Hematopoietic multipotent progenitor cell (in vitro differentiated cells): ENCODE measurements at places on chromosomes 16 and 17. TPM values are rescaled to one million over a fixed set of nuclear protein-coding genes. Genes with fewer than 3 reads are reported as not detected.

DNA sequence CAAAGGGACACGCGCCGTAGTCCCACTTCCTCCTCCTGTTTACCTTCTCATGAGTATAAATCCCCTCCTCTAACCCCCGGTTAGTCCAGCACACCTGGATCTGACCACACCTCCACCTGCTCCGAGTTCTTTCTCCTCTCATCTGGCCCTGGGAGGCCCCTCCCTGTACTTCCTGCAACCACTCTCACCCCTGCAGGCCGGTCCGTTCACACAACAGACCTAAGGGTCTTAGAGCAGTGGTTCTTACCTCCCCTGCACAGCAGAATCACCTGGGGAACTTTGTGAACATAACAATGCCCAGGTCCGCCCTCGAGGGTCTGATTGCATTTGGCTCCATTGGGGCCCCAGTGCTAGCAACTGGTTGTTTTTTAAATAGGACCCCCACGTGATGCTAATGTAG is 24.8 kb downstream of the TMEM114 start:
- no peak for DNase-seq

The PHOSPHO1 gene
- total RNA-seq = under 0.01 TPM

GRCh38 chr16:65500007-65500406 is 378.1 kb upstream of the CDH11 start:
- DNase-seq = no peak

The TRPV3 gene
- total RNA-seq = under 0.01 TPM

DNA sequence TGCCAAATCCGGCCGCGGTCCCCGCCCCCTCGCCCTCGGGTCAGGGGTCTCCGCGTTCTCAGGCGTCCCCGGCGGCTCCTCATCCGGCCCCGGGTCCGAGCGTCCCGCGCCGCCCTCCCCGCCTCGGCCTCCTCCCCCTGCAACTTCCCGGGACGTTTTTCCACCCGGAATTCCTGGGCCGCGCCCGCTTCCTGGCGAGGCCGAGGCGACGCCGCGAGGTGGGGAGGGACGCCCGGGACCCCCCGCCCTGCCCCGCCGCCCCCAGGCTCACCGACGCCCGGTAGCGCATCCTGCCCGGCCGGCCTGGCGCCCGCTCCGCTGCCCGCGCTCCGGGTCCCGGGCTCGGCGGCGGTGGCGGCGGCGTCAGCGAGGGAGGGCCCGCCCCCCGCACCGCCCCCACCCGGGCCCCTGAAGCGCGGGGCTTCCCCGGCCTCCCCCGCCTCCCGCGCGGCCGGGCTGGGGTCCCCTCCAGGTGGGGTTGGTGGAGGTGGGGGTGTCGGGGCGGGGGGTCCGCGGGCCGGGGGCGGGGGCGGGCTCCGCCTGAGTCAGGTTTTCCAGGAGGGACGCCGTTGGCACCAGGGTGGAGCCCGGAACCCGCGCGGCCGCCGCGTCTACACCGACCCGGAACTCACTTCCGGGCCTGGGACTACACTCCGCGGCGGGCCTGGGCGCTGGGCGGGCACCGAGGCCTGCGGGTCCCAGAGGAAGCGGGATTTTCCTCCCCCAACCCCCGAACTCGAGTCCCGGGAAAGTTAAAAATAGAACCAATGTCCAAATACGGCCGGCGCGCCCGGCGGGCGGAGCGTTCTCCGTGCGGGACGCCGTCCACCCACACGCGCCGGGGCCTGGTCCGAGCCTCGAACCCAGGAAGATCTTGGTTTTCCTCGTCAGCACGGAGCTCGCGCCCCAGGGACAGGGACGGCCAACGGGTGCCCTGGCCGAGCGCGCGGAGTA is 6.8 kb downstream of the MYO1C start:
- no peak for DNase-seq

DNA sequence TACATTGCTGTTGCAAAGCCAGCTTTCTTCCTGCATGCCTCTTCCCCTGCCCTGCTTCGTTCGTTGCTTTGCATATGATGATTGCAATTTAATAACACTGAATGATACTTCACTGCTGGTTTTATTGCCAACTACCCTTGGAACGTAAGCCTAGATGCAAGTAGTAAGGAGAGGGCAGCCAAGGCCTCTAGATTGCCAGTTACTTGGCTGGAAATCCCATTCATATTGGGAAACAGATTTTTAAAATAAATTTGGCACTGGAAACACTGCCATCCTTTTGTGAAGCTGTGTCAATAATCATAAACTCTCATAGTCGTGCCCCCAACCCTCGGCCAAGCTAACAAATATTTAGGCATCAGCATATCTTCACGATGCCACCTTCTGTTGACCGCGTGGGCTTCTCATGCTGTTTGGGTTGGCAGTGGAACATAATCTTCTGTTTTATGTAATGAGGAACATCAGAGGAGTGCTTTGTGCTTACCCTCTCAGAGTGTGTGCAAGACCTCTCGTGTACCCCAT is 86.5 kb downstream of the MAP2K6 start:
- DNase-seq = no peak

The TMEM94 gene
- total RNA-seq = 156 TPM

The C17orf78 gene
- not detected for total RNA-seq

The NPIPB9 gene
- 0.54 TPM for total RNA-seq

GRCh38 chr16:86319585-86320236 is 190.6 kb upstream of the FOXF1 start:
- DNase-seq = no peak

GRCh38 chr16:50634090-50634489 is 47.0 kb downstream of the SNX20 start:
- no peak for DNase-seq
